Smooth muscle cell of the pulmonary artery (primary cell): ENCODE measurements at places on chromosomes 4 and X. TPM values are rescaled to one million over a fixed set of nuclear protein-coding genes. Genes with fewer than 3 reads are reported as not detected.

The TCP11X2 gene
- total RNA-seq, result not detected in 2 replicates

The IL13RA1 gene
- total RNA-seq, result 68.8 and 74.0 TPM in 2 replicates

The PPBP gene
- total RNA-seq, result not detected in 2 replicates

The PRICKLE3 gene
- 8.6 and 15.0 TPM in 2 replicates for total RNA-seq

The LAP3 gene
- 78.9 and 83.8 TPM in 2 replicates for total RNA-seq

The BMPR1B gene
- total RNA-seq, result 0.53 and 0.72 TPM in 2 replicates

The FAM156A gene
- total RNA-seq, result 15.6 and 16.5 TPM in 2 replicates

The SYNPO2 gene
- 43.4 and 56.6 TPM in 2 replicates for total RNA-seq

The PFKFB1 gene
- 0.03 and 0.07 TPM in 2 replicates for total RNA-seq

The UGT2B10 gene
- total RNA-seq, result not detected in 2 replicates

The SPRY1 gene
- 27.8 and 49.2 TPM in 2 replicates for total RNA-seq

The RPS6KA6 gene
- 2.3 and 3.1 TPM in 2 replicates for total RNA-seq
